Activated T-helper 17 cell treated with anti-CD3 and anti-CD28 coated beads, Interleukin-2, amount 50 U/mL, for 72 hours (primary cell): ENCODE measurements at places on chromosomes 13 and 19.

- no peaks in the 10 kb centered on the region for H3K4me1 ChIP-seq
- H3K4me3 ChIP-seq: no peak overlapping the region
- H3K27me3 ChIP-seq: peaks cover 5% of the 10 kb centered on the region
- no peak for ATAC-seq
These were observed 530.0 kb downstream of the RFC3 start for GRCh38 chr13:34347784-34348573.

GRCh38 chr13:80235166-80235966 lies 105.6 kb downstream of the SPRY2 start:
- H3K4me1 ChIP-seq: no peaks in the 10 kb centered on the region
- ATAC-seq: no peak
- no peaks in the 10 kb centered on the region for H3K27me3 ChIP-seq
- H3K36me3 ChIP-seq: no peaks in the 10 kb centered on the region

DNA sequence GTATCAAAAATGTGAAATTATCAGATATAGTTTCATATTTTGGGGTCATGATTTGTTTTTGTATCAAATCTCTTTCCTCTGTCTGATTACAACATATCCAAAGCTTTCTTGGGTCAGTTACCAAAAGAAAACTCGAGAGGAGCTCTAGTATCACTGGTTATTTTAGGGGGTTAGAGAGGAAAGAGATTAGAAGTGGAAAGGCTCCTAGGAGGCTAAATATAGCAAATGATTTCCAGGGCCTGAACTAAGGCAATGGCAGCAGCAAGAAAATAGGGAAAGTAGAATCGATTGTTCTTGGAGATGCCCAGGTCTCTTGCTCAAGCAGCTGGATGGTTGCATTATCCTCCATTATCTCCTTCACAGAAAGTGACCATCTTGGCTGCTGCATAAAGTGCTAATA lies 72.9 kb downstream of the NHLRC3 start:
- H3K4me3 ChIP-seq: no peak overlapping the region
- peaks cover 17% of the 10 kb centered on the region for H3K27me3 ChIP-seq
- no peaks in the 10 kb centered on the region for H3K4me1 ChIP-seq
- no peaks in the 10 kb centered on the region for H3K36me3 ChIP-seq
- H3K27ac ChIP-seq: no peak overlapping the region

DNA sequence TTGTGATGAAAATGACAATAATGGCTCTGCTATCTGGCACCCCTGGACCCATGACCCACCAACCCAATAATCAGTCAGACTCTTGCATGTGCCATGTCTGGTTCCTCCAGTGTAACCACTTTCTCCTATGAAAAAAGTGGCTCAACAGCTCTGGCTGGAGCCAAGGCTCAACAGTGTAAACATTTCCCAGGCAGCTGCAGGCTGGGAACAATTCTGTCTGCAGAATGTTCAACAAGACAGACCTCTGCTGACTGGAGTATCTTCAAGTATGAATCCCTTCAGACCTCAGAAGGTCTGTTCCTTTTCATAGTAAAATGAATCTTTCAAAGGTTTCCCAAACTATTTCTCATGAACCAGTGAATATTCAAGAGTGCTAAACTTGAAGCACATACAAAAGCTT lies 410.1 kb upstream of the HTR2A start:
- no peaks in the 10 kb centered on the region for H3K27me3 ChIP-seq
- H3K36me3 ChIP-seq: no peaks in the 10 kb centered on the region
- no peaks in the 10 kb centered on the region for H3K4me1 ChIP-seq
- H3K27ac ChIP-seq: no peak overlapping the region

- peak overlapping the region; percentile 67 for H3K4me3 ChIP-seq
- no peaks in the 10 kb centered on the region for H3K36me3 ChIP-seq
- ATAC-seq: peak; percentile 75
- H3K27me3 ChIP-seq: no peaks in the 10 kb centered on the region
- peak overlapping the region; percentile 77 for H3K27ac ChIP-seq
These were observed 237.5 kb downstream of the COG6 start for GRCh38 chr13:39892721-39893685.
